CD4-positive, alpha-beta T cell treated with Interleukin-21 for 1 hour (primary cell): ENCODE measurements at places on chromosomes 3 and 15.
A peak's percentile ranks its signal among the peaks of the same experiment; 100 is the strongest.

GRCh38 chr3:113571360-113571759, 39.0 kb downstream of the SIDT1 start:
- no peak for DNase-seq

DNA sequence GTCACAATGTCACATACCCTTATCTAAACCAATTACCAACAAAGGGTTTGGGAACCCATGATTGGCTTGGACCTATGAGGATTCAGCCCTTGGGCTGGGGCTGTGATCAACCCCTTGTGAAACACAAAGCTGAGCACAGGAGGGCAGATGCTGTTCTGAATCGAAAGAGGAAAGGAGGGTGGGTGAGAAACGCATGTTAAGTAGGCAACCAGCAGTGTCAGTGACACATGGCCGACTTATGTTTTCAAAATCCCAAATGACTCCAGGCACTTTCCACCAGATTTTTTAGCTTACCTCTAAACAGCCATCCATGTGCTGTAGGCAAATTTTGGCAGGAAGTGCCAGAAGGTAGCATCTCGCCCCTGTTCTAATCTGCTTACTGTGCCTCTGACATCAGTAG, 34.1 kb upstream of the KLHL25 start:
- no peak for DNase-seq

DNA sequence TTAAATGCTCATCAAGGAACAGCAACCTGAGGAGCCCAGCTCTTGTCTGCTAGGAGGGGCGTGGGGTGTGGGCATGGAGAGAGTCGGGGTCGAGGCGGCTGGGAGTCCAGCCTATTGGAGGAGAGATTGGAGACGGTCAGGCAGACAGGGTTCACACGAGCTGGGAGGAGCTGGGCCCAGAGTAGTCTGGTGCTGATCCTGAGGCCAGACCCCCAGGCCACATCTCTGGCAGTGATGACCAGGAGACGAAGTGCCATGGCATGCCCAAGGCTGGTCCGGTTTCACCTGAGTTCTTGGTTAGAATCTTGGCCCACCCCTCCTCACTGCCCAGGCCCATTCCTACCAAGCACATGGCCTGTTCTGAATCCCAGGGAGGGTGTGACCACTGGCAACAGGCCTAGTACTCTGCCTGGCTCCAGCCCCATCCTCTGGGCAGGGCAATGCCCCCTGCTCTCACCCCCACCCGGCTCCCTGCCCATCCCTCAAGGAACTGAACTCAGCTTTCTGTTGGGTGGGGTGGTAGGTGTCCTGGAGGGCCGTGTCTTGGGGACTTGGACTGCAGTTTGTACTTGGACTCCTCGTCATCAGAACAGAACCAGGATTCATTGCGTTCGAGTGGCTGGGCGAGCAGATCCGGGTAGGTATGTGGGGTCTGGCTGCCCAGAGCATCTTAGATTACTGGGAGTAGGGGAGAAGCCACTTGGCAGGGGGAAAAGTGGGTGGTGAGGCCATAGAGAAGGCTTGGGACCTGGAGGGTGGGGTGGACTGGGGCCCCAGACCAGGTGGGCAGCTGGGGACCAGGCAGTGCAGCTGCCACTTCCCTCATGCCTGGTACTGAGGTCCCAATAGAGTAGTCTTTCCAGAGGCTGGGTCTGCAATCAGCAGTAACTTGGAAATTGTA, 20.8 kb downstream of the SLC28A1 start:
- no peak for DNase-seq

GRCh38 chr15:54803134-54803808, 393.5 kb downstream of the RSL24D1 start:
- no peak for DNase-seq

- DNase-seq, result no peak
These were observed 35.2 kb downstream of the SSR3 start for GRCh38 chr3:156519758-156520162.

- DNase-seq, result no peak
These were observed 33.6 kb downstream of the TMEM45A start for GRCh38 chr3:100525753-100526612.

GRCh38 chr15:73680549-73680948, 3.6 kb upstream of the CD276 start:
- DNase-seq, result no peak

DNA sequence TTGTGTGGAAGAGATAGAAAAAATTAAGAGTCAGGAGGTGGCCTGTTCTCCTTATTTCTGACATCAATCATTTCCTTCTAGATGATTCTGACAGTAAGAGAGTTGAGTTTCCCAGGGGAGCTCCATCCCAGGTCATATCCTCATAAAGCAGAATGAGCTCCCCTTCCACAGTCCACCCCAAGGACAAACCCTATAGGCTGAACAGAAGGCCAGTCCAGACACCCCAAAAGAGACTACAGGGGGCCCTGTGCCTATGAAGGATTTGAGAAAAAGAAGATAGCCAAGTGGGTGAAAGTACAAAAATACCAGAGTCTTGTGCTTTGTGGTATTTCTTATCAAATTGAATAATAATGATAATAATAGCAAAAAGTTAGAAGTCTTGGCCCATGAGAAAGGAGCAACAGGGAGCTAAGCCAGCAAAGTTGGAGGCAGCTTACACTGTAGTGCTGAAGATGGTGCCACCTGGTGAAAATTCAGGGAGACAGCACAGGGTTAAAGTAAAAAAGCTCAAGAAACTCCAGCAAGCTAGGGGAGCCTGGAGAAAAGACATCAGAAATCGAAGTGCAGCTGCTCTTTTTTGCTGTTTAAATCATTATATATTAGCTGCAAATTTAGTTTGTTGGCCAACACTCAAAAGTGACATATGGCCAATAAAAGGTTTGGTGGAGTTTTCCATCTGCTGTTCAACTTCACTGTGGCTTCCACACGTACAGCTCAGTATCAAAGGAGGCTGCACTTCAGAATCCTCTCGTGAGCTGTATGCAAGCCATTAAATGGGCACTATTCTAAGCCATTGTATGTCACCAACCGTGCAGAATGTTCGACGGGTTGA, 35.8 kb upstream of the SLC24A5 start:
- no peak for DNase-seq

GRCh38 chr15:68201879-68202261, 3.3 kb downstream of the CALML4 start:
- no peak for DNase-seq

GRCh38 chr15:25207369-25207768, 231.5 kb downstream of the UBE3A start:
- DNase-seq, result no peak

DNA sequence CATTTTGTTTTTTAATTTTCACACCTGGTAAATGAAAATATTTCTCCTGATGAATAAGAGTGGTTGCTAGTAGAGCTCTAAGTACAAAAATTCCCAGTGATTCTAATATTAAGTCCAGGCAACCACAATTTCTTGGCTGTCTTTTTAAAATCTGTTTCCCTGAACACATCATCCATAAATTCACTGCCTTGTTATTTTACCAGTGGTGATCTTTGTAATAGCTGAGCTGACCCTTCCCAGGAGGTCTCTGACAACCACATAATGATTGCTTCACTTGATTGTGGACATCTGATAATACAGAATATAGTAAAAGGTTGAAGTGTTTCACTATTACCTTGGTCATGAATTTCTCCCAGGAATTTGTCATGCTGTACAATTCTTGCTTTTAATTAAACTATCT, 13.9 kb upstream of the TOP2B start:
- DNase-seq, result no peak

GRCh38 chr15:85551221-85551832, 170.9 kb downstream of the AKAP13 start:
- DNase-seq, result no peak

DNA sequence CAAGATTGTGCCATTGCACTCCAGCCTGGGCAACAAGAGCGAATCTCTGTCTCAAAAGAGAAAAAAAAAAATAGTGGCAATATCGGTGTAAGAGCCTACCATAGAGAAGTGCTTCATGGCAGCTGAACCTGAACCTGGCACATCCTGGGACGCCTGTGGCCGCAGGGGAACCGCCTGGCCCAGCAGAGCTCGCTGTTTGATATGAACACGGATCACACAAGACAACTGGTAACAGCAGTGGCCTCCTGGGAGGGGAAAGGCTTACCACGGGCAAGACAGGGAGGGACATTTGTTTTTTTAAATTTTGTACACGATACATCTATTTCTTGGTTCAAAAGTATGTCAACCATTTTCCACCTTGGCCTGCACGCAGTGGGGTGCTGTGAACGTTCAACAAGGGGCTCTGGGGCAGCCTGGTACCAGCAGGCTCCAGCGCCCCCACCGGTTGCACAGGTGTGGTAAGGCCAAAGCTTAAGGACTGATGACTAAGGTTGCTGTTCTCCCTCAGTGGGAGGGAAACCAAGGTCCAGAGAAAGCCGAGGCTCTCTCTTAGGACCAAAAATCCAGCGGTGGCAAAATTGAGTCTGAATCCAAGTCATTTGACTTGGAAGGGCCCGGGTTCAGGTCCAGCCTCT, 21.7 kb upstream of the EPHB3 start:
- DNase-seq, result no peak

GRCh38 chr3:113167825-113168801, 43.2 kb upstream of the BOC start:
- DNase-seq, result no peak

- DNase-seq, result no peak
These were observed 200.5 kb downstream of the STT3B start for GRCh38 chr3:31733234-31733667.

GRCh38 chr3:155302891-155303290, 9.4 kb upstream of the STRIT1 start:
- no peak for DNase-seq

DNA sequence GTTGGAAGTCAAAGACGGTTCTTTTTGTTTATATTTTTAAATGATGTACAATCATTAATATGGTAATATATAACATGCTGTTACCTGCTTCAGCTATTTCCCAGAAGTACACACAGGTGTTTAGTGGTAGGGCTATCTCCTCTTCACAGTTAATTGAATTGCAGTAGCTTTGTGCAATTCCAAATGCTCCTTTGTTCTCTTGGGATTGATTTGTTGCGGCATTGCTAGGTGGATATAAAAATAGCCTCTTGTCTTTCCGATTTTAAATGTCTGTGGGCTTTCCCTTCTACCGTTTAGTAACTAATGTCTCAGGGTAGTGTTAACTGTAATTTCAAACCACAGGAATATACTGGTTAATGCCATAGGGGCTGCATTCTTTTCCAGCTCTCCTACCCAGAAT, 307.6 kb upstream of the SLITRK3 start:
- DNase-seq, result no peak

GRCh38 chr3:52119099-52119498, 35.1 kb downstream of the POC1A start:
- DNase-seq, result no peak

DNA sequence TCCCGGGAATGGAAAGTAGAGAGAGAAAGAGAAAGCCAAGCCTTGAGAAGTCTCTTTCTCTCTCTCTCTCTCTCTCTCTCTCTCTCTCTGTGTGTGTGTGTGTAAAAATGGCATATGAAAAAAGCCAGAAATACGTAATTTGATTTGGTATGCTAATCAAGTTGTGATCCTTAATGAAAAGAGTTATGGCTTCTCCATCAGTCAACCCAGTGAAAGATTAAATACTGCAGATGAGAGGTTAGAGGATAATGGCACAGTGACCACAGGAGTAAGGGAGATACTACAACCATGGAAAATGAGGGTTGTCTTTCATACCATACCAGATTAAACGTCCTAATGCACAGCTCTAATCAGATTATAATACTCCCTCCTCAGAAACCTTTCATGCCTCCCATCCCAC, 193.5 kb upstream of the SOX2 start:
- no peak for DNase-seq

DNA sequence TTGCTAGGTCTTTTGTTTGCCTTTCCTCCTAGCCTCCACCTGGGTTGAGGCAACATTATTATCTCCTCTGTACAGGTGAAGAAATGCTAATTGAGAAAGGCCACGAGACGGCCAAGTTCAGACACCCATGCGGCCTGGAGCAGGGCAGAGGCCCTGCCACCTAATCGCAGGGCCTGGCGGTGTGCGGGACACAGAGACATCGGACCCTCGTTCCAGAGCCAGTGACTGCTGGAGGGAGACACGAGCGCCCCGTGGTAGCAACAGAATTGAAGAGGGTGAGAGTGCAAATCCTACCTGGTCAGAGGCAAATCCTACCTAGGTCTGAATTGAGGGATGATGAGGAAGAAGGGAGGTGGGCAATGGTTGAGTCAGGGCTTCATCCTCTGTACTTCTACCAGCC, 113.8 kb upstream of the MEF2A start:
- no peak for DNase-seq

GRCh38 chr15:57337868-57338411, 38.4 kb upstream of the CGNL1 start:
- no peak for DNase-seq

- no peak for DNase-seq
These were observed 82.0 kb downstream of the TIGIT start for GRCh38 chr3:114375608-114376421.

DNA sequence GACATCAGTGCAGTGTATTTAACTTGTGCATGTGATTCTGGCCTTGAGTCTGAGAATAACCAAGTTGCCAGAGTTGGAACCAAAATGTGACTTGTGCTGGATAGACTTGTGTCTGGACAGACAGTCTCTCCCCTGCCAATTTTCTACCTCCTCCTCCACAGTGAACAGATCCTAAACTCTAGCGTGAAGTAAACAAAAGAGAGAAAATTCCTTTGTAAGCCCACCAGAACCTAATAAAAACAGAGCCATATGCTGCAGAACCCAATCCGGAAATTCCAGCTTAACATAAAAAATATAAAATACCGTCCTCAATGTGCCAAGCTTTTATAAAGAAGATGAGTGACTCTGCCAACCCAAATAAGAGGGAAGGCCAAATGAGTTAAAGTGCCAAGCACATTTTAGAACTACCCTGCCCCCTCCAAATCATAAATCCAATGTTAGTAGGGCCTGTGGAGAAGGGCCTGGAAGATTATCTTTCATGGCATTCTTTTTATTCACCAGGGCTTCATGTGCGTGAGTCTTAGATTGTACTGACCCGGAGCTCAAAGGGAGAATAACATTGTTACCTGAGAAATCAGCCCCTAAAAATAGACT, 344.6 kb upstream of the PROK2 start:
- DNase-seq, result no peak

- DNase-seq, result no peak
These were observed 282.7 kb downstream of the CNTN3 start for GRCh38 chr3:74331711-74332110.

DNA sequence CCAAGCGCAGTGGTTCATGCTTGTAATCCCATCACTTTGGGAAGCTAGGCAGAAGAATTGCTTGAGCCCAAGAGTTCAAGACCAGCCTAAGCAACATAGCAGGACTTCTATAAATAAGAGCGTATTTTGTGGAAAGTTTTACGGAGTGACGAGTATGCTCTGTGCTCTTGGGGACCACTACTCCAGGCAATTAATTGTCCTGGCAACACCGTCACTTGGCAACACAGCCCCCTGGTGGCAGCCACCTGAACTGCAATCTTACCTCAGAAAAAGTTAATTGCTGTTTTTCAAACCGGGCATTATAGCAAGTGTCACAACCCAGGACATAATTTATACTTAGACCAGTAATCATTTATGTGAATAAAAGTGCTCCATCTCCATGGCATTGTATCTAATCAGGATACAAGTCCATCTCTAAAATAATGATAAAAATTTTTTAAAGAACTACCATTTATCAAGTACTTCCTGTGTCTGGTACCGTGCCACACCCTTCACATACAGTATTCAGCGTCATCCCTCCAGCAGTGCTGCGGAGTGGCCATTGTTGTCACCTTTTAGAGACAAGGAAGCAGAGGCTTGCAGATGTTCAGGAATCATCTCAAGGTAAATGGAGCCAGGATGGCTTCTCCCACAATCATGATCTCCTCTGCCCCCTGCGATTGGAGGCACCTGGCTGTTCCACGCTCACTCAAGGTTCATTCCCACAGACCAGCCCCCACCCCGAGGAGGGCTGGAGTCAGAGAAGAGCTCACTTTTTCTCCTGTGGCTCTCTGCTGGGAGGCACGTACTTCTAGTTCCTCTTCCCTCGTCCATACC, 34.5 kb downstream of the PLA2G4D start:
- peak; percentile 67 for DNase-seq
